ENCODE measurements at places on chromosomes 7 and 10.
A peak's percentile ranks its signal among the peaks of the same experiment; 100 is the strongest.

DNA sequence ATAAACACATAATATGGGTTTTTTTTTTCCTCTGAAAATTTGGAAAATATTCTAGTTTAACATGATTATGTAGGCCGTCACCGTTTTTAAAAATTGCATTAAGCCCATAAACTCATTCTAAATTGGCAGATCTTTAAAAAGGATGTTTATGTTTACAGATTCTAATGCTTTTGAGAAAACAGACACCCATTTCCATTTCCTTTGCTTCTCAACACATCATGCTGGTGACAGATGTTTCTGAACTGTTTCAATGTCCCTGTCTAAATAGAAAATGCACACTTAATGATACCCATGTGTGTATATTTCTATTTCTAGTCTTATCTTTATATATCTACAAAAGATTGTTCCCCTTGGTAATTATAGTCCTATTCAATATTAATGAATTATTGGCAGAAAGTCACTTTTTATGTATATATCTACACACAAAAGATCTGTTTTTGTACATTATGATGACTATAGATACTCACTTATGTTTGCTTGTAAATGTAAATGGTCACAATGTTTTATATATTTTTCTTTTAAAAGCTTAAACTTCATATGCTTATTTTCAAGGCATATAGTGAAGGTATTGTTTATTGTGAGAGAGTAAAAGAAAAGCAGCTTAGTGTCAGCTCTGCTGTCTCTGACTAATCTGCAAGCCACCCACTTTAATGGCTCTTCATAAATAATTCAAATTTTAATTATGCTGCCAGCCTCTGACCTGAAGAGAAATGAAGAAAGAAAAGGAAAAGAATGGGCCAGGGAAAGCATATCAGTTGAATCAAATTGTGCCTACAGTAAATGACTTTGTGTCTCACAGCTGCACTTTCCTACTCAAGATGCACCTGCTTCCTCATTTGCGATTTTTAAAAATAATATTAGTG lies 179.4 kb downstream of the CACNA2D1 start:
- no peak for DNase-seq

GRCh38 chr7:94561841-94562514 lies 52.4 kb downstream of the CASD1 start:
- no peak for DNase-seq

GRCh38 chr10:106537866-106538265 lies 626.6 kb downstream of the SORCS1 start:
- no peak for DNase-seq

DNA sequence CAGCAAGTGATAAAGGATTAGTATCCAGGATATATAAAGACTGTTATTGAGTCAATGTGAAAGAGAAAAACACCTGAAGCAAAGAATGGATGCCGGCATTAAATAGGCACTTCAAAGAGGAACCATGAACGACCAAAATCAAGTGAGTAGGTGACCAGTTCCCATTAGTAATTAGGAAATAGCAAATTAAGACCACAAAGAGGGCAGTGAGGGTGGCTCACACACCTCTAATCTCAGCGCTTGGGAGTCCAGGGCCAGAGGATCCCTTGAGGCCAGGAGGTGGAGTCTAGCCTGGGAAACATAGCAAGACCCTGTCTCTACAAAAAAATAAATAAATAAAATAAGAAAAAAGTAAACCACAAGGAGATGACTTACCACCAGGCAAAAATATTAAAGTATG lies 1.5 kb upstream of the ANTXRL start:
- DNase-seq: no peak

GRCh38 chr10:125880719-125881118 lies 373 bp downstream of the DHX32 start:
- DNase-seq: no peak

DNA sequence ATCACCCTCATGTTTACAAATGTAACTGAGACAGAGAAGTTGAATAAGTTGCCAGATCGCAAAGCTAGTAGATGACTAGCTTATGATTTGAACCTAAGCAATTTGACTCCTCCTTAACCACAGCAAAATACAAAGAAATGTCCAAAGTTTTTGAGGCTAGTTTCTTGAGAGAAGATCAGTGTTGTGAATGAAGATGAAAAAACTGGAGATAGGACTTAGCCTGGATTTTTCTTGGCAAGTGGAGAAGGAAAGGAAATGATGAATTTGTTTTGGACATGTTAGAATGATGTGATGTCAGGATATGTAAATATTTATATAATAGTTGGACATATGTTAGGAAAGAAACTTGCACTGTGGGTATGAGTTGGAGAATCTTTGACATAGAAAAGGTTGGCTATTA lies 149.8 kb downstream of the LSMEM1 start:
- DNase-seq: no peak

GRCh38 chr7:9945857-9946256 lies 1027.8 kb upstream of the PHF14 start:
- no peak for DNase-seq

GRCh38 chr7:135343361-135343760 lies 109.7 kb downstream of the STRA8 start:
- DNase-seq: no peak

GRCh38 chr10:113115556-113115955 lies 165.5 kb downstream of the TCF7L2 start:
- no peak for DNase-seq

- no peak for DNase-seq
Measured at GRCh38 chr10:77029777-77030717, 607.6 kb downstream of the KCNMA1 start.

GRCh38 chr7:153942036-153942435 lies 110.2 kb upstream of the DPP6 start:
- no peak for DNase-seq

GRCh38 chr7:86130268-86130667 lies 513.4 kb upstream of the GRM3 start:
- no peak for DNase-seq

DNA sequence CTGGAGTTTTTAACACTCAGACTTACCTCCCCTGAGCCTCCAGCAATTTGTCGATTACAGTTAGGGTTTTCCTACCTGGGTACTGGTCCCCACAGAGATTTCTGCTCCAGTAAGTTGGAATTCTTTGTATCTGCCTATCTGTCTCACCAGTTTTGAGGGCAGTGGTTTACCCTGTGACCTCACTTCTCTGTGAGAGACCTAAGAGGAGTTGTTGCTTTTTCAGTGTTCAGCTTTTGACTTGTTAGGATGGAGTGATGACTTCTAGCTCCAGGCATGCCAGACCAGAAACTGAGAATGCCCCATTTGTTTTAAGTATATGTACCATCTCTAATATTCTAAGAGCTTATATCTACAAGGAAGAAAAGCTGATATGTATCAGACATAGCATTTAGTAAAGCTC lies 42.9 kb downstream of the CSGALNACT2 start:
- DNase-seq: no peak

DNA sequence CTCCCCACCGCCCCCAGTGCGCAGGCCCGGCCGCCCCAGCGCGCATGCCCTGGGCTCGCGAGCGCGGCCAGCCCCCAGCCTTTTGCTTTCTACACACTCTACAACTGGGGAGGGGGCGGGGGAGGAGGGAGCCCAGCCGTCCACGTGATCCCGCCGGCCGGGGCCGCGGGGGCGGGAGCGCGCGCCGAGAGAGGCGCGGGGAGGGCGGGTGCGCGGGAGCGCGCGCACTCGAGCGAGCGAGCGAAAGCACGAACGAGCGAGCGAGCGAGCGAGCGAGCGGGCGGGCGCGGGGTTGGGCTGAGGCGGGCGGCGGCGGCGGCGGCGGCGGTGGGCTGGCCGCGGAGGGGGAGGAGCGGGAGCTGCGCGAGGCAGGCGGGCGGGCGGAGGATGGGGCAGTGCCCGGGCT lies at the start of gene AUTS2:
TSS of gene AUTS2 (plus strand) at position 395 of the 406 bp plus-strand sequence. CDS start 1,179 bp downstream, outside the sequence.
- peak; percentile 89 for DNase-seq

DNA sequence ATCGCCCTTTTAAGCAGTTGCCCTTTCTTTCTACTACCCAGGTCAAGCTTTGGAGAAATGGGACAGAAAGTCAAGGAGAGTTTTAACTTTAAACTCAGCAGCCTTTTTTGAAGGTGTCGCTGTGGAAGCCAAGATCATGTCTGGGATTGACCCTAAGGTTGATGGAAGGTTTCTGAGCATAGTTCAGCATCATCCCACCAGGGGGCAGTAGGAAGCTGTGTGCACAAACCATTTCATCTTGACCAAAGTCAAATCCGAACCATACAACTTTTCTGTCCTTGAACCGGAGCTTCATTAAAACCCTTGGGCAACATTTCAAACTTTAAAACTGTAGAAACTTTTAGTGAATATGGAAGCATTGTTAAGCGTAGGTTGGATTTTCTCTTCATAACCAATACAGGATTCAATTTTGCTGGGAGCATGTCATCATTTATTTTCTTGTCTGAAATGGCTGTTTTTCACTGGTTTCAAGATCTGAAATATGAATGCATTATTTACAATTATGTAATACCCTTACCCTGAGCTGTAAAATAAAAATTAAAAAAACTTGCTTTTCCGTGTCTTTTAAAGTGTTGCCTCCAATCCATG lies 214.4 kb upstream of the KIAA1217 start:
- no peak for DNase-seq

DNA sequence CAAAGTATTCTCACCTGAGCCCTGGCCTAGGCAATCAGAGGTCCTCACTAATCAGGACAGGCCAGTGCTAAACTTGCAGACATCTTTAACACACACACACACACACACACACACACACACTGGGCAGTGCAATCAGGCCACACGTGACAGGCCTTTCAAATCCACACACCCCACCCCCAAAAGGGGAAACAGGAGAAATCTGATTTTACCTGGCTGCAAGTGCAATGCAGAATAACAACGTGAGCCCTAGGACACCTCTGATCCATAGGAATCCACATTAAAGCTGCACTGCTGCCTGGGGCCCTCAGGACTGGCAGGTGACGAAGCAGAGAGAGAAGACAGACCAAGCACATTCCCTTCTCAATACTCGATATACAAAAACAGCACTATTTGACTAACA lies 218.9 kb downstream of the FAM107B start:
- DNase-seq: no peak

- DNase-seq: no peak
Measured at GRCh38 chr7:116524609-116525297, at the start of gene CAV1. Gene CAV1, plus strand, starts transcription at chr7:116525036. Its CDS starts 27 bp downstream, at chr7:116525063.

DNA sequence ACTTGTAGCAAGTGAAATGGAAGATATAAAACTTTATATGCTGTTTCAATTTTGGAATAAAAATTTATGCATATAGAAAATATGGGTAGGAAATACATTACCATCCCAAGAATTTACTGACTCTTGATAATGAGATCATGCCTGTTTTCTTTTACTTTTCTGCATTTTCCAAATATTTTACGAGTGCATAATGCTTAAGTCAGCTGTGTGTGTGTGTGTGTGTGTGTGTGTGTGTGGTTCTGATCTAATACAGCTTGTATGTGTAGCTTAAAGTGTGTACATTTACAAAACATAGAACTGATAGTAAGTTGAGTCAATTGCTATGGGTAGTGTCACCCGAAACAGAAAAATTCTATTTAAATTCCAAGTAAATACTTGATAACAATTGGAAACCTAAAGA lies 315.9 kb upstream of the LRRN3 start:
- no peak for DNase-seq

GRCh38 chr7:29369909-29370488 lies 175.4 kb downstream of the CHN2 start:
- DNase-seq: no peak

DNA sequence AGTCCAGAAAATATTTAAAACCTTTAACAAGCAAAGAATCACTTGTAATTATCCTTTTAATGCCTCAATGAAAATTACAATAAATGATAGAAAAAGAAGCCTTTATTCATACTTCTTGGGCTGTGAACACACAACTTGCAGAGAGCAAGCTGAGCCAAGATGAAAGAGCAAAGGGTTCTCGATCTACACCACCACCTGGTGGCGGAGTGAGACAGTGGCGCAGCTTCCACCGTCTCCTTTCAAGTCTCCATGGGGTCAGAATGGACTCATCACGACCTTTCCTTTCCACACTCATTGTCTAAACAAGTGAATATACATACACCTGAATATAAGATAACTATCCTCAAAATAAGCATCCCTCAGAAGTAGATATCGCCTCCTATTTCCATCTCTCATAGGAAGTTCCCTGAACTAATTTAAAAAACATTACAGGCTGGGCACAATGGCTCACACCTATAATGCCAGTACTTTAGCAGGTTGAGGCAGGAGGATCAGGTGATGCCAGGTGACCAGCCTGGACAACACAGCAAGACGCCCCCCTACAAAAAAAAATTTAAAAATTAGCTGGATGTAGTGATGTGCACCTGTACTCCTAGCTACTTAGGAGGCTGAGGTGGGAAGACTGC lies 40.7 kb downstream of the ATE1 start:
- DNase-seq: peak; percentile 50

DNA sequence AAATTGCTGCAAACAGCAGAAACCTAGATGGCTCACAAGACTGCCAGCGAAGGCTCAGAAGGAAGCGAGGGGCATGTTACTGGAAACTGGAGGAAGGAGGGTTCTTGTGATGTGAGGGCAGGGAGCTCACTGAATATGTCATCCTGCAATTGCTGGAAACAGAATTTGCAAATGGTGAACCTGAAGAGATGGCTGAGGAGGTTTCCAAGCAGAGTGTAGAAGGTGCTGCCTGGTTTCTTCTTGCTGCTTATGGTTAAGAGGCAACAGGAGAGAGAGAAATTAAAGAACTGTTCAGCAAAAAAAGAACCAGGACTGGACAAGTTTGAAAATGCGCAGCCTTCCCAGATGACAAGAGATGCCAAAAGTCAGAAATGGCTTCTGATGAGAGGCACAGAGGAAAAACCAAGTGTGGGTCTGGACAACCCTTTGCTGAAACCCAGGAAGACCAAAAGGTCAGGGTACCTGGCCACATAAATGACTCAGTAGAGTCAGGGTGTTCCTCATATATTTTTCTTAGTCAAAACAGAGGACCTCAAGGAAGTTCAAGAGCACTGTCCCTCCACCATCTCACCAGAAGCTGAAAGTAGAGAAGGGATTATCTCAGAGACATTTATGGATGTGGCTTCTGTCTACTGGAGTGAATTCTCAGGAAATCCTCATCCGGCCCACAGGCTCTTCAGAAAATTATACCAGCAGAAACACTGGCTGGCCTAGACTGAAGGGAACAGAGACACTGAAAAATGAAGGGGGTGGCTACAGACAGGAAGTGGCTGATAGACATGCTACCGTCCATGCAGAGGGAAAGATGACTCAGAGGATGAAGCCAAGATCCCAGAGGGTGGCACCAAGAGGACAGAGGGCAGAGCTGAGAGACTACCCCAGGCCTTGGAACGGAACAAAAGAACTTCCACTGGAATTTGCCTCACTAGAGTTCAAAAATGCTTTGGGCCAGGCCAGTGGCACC lies 10.1 kb downstream of the PAPOLB start:
- no peak for DNase-seq

DNA sequence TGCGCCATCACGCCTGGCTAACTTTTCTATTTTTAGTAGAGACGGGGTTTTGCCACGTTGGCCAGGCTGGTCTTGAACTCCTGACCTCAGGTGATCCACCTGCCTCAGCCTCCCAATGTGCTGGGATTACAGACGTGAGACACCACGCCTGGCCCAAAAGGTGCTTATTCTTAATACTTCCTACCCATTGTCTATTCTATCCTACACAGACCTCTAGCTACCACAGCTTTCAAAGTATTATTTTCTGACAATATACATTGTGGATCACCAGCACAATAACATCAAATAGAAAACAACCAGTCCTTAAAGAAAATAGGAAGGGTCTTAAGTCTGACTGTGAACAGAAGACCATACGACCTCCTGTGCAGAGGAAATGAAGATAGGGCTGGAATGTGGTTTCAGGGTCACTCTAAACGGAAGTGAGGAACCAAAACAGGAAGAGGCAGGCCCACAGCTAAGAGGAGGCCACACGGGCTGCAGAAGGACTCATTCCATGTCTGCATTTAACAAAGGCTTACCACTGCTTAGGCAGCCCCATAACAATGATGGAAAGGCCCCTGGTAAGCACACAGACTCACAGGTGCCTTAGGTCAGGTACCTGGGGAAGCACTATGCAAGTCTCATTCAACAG lies 115.2 kb downstream of the ZFAND4 start:
- DNase-seq: no peak
